Renal cortical epithelial cell (primary cell): ENCODE measurements at places on chromosomes 4 and X.

GRCh38 chr4:171024720-171025303 is 788.4 kb upstream of the GALNTL6 start:
- DNase-seq = no peak

DNA sequence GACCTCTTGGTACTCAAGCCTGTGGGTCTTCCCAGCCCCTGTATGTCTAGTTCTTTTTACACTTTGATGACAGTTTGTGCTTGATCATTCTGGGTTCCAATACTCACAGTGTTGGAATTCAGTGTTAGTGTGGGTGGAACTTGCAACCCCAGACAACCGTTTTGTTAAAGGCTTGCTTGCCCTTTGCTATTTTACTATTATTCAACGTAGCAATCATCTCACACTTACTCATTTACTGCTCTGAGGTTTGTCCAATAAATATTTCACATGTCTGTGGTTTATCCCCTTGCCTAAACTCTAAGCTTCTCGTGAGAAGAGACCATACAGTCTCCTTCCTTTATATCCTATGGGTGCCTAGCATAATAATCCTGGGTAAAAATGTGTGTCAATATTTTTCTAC is 15.3 kb downstream of the CCNG2 start:
- peak; percentile 99 for DNase-seq

- DNase-seq = no peak
Observed at GRCh38 chr4:68736813-68737212, 66.4 kb upstream of the UGT2B15 start.

DNA sequence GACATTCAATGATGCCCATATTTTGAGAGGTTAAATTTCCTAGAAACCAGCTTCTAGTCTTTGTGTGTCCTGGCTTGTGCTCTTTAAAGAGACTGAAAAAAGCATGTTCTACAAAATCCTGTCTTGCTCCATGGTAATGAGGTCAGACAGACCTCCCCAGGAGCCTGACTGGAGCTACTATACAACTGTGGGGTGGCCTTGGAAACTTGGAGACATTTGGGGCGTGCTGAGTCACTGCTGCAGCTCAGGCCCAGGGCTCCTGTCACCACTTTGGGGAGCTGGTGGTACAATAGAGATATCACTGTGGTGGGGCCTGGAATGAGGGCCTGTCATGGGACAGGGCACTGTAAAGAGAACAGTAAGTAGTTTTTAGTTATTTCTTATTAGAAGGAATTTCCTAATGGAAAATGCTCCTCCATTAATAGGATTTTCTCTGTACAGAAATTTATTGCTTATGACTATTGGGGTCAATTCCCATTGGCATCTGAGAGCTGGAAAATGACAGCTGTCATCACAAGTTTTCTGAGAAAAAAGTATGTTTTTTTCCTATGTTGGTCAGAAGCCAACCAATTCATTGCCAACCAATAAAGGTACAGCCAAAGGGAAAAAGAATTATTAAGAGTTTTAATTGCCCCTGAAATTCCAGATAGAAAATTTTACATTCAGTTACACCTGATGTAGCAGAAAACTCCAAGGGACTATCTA is 207.4 kb upstream of the JADE1 start:
- peak; percentile 66 for DNase-seq

DNA sequence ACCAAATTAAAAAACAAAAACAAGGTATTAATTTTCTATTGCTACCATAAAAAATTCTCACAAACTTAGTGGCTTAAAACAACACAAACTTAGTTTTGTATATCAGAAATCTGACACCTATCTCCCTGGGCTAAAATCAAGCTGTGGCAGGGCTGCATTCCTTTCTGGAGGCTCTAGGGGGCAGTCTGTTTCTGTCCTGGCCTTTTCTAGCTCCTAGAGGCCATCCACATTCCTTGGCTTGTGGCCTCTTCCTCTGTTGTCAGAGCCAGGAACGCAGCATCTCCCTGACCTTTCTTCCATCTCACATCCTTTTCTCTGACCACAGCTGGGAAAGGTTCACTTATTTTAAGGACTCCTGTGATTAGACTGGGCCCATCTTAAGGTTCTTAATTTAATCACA is 38.9 kb upstream of the TLR2 start:
- no peak for DNase-seq

GRCh38 chr4:156983366-156983765 is 11.8 kb upstream of the PDGFC start:
- DNase-seq = no peak

DNA sequence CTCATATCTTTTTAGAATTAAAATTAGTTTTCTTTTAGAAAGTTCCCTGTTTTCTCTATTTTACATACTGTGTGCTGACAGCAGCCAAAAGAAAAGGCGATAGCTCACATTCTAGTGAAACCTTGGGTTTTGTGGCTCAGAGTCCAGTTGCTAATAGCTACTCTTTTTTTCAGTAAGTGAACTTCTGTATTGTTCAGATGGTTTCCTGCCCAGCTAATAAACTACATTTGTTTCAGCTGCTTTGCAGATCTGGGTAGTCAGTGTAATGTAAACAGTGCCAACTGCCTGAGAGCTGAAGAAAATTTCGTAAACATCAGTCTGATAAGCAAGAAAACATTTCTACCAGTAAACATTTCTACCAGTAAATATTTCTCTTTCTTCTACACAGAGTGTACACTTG is 370.2 kb downstream of the GRIA2 start:
- DNase-seq = no peak

- DNase-seq = no peak
Observed at GRCh38 chr4:92524131-92524530, 220.4 kb downstream of the GRID2 start.

DNA sequence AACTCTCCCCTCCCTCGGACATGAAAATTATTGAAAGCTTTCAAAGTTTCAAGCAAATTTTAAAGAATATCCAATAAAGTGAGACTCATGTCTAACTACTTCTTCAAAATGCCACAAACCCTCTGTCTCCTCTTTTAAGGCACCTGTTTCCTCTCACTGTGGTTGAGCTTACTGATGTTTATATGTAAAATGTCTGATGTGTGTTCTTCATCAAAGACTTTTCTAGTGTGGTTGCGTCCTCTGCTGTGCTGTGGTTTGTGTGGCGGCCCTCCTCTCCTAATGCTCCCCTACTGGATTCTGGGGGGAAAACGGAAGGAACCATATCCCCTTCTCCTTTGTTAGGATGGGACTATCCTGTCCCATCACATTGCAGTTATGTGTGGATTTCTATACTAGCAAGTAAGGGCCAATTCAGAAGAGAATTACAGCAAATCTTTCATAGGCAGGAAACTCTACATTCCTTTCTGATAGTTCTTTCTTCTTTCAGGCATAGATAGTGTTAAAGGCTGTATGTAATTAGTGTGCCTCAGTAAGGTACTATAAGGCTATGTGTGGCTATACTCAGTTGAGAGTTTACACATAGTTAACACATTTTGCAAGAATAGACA is 221.0 kb upstream of the GPRIN3 start:
- DNase-seq = no peak

GRCh38 chr4:156957556-156957955 is 14.0 kb downstream of the PDGFC start:
- DNase-seq = no peak

- DNase-seq = peak; percentile 75
Observed at GRCh38 chr4:168766604-168767316, 243.3 kb downstream of the CBR4 start.

- no peak for DNase-seq
Observed at GRCh38 chr4:152176627-152177214, 359.2 kb downstream of the FBXW7 start.

DNA sequence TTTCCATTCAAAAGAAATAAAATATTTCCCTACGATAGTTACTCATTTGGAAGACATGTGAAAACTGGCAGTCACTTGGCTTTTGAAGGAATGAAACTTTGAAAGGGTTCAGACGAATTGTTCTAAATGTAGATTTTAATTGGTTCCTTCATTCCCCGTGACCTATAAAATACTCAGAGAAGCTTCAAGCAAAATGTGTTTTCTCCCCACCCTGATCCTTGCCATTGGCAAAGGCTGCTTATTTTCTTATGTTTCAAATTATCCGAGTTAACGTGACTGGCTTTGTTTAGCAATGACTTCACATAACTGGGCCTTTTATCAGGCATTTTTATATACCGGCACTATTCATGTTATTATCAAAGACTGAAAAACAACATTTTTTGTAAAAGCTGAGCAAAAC is 204.1 kb upstream of the NEIL3 start:
- no peak for DNase-seq

DNA sequence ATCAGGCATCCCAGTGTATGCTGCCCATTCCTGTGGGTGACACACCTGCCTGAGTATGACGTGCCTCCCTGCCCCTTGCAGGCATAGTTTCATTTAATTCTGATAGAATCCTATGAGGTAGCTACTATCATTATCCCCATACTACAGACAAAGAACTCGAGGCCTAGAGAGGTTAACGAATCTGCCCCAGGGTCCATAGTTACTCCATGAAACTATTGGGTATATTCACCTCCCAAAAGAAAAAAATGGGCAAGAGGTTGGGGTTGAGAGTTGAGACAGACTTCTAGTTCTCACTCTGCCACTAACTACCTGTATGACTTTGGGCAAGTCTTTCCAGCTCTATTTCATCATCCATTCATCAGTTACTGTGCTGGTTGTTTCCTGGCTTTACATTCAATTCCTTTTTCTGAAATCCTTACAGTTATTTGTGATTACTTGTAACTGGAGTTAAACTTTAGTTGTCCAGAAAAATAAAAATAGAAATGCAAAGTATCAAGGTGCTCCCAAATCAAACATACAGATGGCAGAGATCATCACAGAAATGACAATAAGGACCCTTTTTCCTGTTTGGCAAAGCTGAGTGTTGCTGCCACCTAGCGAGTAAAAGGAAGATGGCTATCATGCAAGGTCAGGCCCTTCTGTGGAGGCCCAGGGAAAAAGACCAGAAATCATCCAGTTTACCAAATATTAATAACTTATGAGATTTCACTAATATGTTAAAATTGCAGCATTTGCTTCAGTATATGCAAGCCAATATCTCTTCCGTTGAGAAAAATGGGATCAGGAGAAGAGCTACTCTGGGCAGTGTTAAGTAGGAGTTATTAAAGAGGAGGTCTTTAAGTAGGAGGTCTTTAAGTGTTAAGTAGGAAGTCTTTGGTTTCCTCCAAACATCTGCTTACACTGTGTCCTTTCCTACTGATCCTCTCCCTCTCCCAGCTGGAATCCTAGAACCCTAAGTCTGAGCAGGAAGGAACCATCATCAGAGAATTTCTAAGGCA is 17.1 kb upstream of the MAP7D3 start:
- peak; percentile 21 for DNase-seq

DNA sequence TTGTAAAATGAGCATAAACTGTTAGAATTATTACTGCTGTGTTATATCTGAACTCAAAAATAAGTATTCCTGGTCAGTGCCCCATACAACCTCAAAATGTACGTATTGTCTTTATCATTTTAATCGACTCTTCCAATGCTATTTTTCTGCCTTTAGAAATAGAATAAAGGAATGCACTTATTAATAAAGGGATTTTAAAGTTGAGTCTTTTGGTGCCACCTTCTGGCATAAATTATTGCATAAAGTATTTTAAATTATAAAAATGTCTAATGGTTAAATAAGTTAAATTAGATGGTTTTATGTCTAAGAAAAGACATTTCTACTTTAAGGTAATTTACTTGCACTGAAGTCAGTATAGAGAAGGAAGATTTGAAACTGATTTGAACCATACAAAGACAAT is 424.0 kb upstream of the NDST4 start:
- peak; percentile 2 for DNase-seq

DNA sequence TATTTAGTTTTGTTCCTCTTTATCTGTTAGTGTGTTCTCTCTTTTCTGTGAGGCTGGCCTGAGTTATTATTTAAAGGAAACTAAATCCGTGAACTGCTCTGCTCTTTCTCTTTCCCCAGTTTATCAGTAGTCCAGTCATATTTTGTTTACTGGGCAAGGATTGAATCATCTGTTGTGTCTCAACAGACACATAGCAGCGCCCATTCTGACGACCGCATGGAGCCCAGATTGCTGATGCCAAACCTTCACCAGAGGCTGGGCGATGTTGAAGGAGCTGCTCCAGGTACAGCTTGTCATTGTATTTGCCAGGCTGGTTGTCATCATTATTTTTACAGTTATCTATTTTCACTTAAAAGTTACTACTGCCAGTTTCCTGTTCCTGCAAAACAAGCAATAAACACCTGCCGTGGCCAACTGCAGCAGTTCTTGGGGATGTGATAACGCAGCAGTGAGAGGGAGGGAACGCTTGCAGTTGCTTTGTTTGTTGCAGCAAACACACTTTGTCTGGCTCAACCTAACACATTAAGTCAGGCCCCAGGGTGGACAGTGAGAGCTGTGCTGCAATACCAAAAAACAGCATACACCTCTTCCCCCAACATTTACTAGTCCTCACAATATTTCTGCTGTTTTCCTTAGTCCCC is 10.1 kb downstream of the REELD1 start:
- no peak for DNase-seq

GRCh38 chrX:68686097-68686977 is 38.9 kb downstream of the STARD8 start:
- no peak for DNase-seq

DNA sequence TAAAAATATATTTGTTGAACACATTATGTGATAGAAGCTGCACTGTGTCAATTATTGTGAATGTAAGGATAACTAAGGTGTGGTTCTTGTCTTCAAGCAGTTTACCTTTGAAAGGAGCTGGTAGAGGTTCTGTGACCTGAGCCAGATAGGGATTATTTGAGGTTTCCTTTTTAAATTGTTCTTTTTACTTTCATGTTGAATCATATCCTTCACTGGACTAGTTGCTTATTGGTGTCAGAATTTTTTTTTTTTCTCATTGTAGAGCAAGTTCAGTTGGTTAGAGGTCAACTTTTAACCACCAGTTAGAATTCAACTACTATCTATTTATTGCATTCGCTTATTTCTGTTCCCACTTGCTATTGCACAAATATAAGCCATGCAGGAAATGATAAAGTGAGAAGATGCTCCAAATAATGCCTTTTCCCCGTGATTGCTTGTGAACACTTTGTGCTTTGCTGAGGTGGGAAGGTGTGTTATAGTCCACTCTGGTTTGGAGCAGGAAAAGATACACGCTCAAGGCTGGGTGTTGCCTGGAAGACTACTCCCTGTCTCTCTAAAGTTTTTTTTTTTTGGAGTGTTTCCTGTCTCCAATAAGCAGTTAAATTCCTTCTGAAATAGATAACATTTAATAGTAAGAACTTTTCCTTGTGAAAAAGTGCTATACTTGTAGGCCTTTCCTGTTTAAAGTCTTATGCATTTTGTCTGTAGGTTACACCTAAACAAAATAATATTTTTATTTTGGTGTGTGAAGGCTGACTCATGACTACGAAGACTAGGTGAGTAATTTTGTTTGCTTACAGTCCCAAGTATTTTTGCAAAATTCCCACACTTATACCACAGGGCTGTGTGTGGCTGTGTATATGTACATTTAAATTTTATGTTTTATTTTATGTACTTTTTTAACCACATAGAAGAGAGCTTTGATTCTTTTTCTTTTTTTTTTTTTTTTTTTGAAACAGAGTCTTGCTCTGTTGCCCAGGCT is 83.8 kb upstream of the LCORL start:
- DNase-seq = no peak

GRCh38 chrX:154718616-154719015 is 32.3 kb downstream of the GAB3 start:
- no peak for DNase-seq

- DNase-seq = peak; percentile 33
Observed at GRCh38 chr4:114780205-114780604, 181.6 kb downstream of the UGT8 start.
